ENCODE measurements at places on chromosomes 7 and 10. TPM values are rescaled to one million over a fixed set of nuclear protein-coding genes. Genes with fewer than 3 reads are reported as not detected.

The CPA2 gene
- 16.3 TPM for total RNA-seq

The CRHR2 gene
- total RNA-seq: 0.21 TPM

The MEOX2 gene
- 3.0 TPM for total RNA-seq

- H3K4me3 ChIP-seq: no peak overlapping the region
- DNase-seq: no peak
- no peaks in the 10 kb centered on the region for H3K36me3 ChIP-seq
- H3K27me3 ChIP-seq: peaks cover 13% of the 10 kb centered on the region
These were observed 39.4 kb downstream of the EMX2 start for GRCh38 chr10:117581961-117582360.

DNA sequence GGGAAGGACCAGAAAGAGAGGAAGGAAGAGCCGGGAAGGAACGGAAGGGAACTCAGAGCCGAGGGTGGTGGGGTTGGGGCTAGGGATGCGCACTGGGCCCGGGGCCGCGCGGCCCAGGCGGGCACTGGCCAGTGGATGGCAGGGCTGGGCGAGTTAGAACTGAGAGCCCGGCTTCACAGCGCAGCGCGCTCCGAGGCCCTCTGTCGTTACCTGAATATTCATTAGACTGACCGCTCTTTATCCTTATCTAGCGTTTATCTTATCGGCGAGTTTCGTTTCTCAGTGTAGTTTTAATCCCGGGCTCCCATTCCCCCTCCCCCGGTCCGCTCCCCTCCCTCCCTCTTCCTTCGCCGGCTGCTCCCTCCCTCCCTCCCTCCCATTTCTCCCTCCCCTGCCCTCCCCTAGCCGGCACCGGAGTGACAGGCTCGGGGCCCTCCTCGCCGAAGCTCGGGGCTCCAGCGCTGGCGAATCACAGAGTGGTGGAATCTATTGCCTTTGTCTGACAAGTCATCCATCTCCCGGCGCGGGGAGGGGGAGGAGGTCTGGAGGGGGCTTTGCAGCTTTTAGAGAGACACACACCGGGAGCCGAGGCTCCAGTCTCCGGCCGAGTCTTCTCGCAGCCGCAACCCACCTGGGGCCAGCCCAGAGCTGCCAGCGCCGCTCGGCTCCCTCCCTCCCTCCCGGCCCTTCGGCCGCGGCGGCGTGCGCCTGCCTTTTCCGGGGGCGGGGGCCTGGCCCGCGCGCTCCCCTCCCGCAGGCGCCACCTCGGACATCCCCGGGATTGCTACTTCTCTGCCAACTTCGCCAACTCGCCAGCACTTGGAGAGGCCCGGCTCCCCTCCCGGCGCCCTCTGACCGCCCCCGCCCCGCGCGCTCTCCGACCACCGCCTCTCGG, at the start of gene PAX2:
Gene PAX2, plus strand, starts transcription at position 596 of the 895 bp plus-strand sequence. CDS start 679 bp downstream, outside the sequence.
- DNase-seq: peak; percentile 76
- H3K27ac ChIP-seq: peak within 1 kb of the TSS; percentile 34
- peak within 1 kb of the TSS; percentile 90 for H3K4me3 ChIP-seq
- H3K4me1 ChIP-seq: peaks cover 36% of the 10 kb centered on the region

- no peak overlapping the region for H3K4me3 ChIP-seq
- no peak overlapping the region for H3K27ac ChIP-seq
- H3K27me3 ChIP-seq: peaks cover 9% of the 10 kb centered on the region
- no peak for DNase-seq
These were observed 434.9 kb downstream of the ADRA2A start for GRCh38 chr10:111511751-111512150.

Data from type B pancreatic cell (in vitro differentiated cells).